H4 (cell line): ENCODE measurements at places on chromosomes 3 and 15. TPM values are rescaled to one million over a fixed set of nuclear protein-coding genes. Genes with fewer than 3 reads are reported as not detected.

Gene LRRC3B
- total RNA-seq = not detected in 2 replicates

Gene CHST14
- total RNA-seq = 31.6 and 34.6 TPM in 2 replicates

Gene SNX1
- 31.7 and 36.7 TPM in 2 replicates for total RNA-seq

Gene TRAK1
- 4.3 and 6.0 TPM in 2 replicates for total RNA-seq

Gene CEP19
- total RNA-seq = 5.4 and 6.2 TPM in 2 replicates

Gene PLCL2
- 5.8 and 5.9 TPM in 2 replicates for total RNA-seq

Gene MCF2L2
- 0.62 and 0.64 TPM in 2 replicates for total RNA-seq

Gene GOLGA6L7
- not detected in 2 replicates for total RNA-seq

Gene NUTM1
- total RNA-seq = not detected in 2 replicates

Gene OR5K2
- total RNA-seq = not detected in 2 replicates

Gene PP2D1
- not detected in 2 replicates for total RNA-seq

Gene SNX22
- 0.04 TPM in 1 of 2 replicates, not detected in the other for total RNA-seq

Gene UQCC5
- total RNA-seq = 1.5 and 102 TPM in 2 replicates

Gene CDHR4
- not detected in 2 replicates for total RNA-seq

Gene GOLGA8S
- total RNA-seq = not detected in 2 replicates

Gene GNAT1
- total RNA-seq = not detected in 2 replicates

Gene ITGA11
- 0.41 and 0.66 TPM in 2 replicates for total RNA-seq

Gene ACAD9
- 16.6 and 31.9 TPM in 2 replicates for total RNA-seq

Gene ONECUT1
- 0.10 TPM in 1 of 2 replicates, not detected in the other for total RNA-seq

Gene GOLGA8R
- 0.23 TPM in 1 of 2 replicates, not detected in the other for total RNA-seq

Gene SKIL
- total RNA-seq = 36.4 and 43.0 TPM in 2 replicates

Gene FRMD4B
- 4.2 and 18.0 TPM in 2 replicates for total RNA-seq

Gene FILIP1L
- 30.0 and 37.8 TPM in 2 replicates for total RNA-seq

Gene SLC28A2
- total RNA-seq = not detected in 2 replicates

Gene RAB6B
- total RNA-seq = 1.1 and 1.5 TPM in 2 replicates

Gene SERPINI2
- 0.12 TPM in 1 of 2 replicates, not detected in the other for total RNA-seq

Gene CDCP1
- 0.12 and 0.31 TPM in 2 replicates for total RNA-seq

Gene DNAJC19
- total RNA-seq = 44.3 and 48.0 TPM in 2 replicates

Gene GABRR3
- not detected in 2 replicates for total RNA-seq

Gene RARRES1
- total RNA-seq = not detected in 2 replicates

Gene C3orf70
- total RNA-seq = 1.3 and 2.8 TPM in 2 replicates

Gene ERICH6
- 0.06 TPM in 1 of 2 replicates, not detected in the other for total RNA-seq

Gene SLC12A1
- not detected in 2 replicates for total RNA-seq

Gene AHSG
- not detected in 2 replicates for total RNA-seq

Gene KATNBL1
- total RNA-seq = 38.2 and 40.1 TPM in 2 replicates

Gene LSMEM2
- total RNA-seq = not detected in 2 replicates

Gene ROPN1
- not detected in 2 replicates for total RNA-seq

Gene GOLGA8T
- total RNA-seq = not detected in 2 replicates

Gene NPRL2
- 18.2 and 27.8 TPM in 2 replicates for total RNA-seq

Gene VEPH1
- total RNA-seq = 0.75 and 8.9 TPM in 2 replicates

Gene PRSS50
- not detected in 2 replicates for total RNA-seq
